Activated CD4-positive, alpha-beta T cell treated with anti-CD3 and anti-CD28 coated beads, Interleukin-2, amount 10 ng/mL, durations not matched to agents 7 days and 5 days (primary cell): ENCODE measurements at places on chromosomes 6 and 20. TPM values are rescaled to one million over a fixed set of nuclear protein-coding genes. Genes with fewer than 3 reads are reported as not detected.

SLC25A27 gene
- total RNA-seq = not detected

DNA sequence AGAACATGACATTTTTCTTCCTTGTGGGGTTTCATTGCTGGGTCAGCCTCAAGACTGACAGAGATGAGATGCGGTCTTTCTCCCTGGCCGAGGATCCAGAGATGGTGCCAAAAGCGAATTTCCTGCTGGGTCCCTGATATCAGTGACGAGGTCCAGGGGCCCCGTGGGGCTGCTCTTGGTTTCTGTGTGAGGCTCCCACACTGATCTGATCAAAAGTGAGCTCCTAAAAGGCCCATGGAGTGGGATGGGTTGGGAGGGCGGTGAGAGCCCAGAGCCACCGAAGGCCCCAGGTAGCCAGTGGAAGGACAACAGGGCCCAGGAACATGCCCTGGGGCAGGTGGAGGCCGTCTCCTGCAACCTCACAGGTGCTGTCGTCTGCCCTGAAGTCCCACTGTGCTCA lies 208.4 kb upstream of the CDH4 start:
- DNase-seq = no peak

GRCh38 chr20:13220904-13221297 lies at the start of gene ISM1:
TSS of gene ISM1 (plus strand) at chr20:13221274. CDS start at chr20:13221777, 503 bp downstream.
- DNase-seq = peak; percentile 34

- DNase-seq = no peak
Observed at GRCh38 chr20:46700481-46700880, 9.0 kb upstream of the SLC2A10 start.

DNA sequence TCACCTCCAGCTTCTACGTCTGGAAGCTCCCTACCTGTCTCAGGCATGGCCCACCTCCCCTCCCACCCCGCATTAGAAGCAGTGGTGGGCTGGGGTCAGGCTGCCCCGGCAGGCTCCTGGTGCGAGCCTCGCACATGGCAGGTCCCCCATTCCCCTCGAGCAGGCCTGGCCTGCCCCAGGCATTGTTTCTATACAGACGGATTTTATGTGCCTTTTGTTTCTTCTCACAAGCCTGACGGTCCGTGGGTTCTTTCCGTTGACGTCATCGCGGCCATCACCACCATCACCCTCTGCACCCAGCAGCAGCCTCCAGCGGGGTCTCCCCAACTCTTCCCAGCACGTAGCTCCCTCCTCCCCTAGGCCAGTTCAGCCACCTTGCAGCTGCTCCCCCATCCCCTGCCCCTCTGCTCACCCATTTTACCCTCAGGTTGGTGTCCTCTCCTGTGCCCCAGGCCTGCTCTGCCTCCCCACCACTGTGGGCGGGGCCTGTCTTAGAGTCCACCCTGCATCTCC lies 4.6 kb downstream of the CST7 start:
- DNase-seq = peak; percentile 5

DNA sequence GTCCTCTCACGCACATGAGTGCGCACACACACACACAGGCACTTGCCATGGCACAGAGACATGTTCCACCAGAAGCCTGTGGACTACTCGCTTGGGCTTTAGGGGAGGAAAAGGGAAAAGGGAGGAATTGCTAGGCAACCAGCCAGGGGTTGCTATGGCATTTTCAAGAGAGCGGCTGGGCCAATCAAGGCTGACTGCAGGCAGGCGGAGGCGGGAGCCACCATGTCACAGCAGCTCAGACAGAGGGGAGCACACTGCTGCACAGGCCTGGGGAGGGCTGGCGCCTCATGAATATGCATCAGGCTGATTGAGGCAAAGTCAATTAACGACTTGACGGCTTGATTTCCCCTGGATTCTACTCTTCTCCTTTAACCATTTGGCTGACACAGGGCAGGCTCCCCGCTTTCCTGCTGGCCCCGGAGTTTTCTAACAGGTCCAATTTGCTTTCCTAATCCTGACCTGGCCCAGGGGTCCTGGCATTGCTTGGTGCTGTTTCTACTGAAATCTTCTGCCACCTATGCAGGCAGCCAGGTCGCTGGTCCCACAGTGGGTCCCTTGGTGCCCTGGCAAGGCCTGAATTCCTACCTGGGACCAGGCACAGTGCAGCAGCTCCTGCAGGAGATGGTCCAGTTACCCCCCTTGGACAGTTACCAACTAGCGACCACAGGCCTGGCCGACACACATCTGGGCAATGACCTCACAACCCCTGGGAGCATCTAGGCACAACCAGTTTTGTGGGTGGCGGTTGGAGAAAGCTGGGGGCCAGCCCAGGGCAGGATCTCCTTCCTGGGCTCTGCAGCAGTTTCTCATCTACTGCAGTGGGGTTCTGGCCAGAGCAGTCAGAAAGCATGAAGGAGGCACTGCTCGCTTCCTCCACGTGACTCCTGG lies 52.1 kb downstream of the YTHDF1 start:
- no peak for DNase-seq

SIRPB1 gene
- 4.5 TPM for total RNA-seq

HLA-DRB5 gene
- total RNA-seq = 27.9 TPM

- DNase-seq = peak; percentile 52
Observed at GRCh38 chr6:90078513-90079289, 184.4 kb downstream of the GJA10 start.

DNA sequence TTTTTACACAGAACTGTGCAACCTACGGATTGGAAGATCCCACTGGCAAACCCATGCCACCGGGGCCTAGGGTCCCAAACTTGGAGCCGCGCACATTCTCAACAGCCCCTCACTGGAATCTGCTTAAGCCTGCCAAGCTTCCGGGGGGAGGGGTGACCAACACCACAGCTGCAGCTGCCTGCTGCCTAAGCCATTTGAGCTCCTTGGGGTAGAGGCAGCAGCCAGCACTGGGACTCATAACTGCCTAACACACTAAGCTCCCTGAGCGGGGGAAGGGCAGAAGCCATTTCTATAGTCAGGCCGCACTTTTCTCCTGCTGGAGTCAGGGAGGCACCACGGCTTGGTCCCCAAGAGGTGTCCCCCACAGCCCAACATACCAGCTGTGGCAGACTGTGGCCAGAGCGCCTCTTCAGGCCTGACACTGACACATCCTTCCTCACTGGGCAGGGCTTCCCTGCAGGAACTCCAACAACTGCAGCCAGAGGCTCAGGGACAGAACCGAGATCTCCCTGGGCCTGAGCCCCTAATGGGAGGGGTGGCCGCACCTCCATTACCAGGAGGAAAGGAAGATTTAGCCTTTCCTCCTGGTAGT lies 270.3 kb upstream of the ECI2 start:
- DNase-seq = no peak

RAET1L gene
- total RNA-seq = not detected

DNA sequence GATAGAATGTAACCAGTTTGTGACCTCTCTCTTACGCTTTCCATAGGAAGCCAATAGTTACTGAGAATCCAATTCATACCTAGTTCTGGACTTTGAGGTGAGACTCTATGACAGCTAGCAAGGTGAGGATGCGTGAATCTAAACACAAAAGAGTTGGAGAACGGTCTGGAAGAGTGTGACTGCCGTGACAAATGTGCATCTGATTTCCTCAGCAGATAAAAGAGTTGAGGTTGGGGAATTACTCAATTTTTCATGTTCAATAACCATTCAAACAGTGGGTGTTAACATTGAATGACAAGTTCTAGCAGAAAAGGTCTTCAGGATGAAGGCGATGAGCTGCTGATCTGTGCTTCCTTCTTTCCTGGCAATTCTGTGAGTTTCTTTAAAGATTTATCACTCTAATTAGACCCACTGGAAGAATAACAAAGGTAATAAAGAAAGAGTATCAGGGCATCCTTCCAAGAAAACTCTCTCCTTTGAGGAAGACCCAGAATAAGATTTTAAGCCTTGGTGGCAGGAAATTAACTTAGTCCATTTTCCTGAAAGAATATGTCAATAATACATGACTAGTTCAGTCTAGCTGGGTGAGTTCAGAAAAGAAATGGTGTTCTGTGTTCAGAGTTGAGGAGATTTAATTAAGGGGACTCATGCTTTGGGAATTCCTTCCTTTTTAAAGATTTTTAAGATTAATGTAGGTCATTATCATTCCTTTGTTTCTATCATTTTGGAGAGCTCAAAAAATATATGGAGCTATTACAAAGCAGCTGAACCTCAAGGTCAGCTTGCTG lies 24.5 kb downstream of the KIF3B start:
- DNase-seq = no peak

DNA sequence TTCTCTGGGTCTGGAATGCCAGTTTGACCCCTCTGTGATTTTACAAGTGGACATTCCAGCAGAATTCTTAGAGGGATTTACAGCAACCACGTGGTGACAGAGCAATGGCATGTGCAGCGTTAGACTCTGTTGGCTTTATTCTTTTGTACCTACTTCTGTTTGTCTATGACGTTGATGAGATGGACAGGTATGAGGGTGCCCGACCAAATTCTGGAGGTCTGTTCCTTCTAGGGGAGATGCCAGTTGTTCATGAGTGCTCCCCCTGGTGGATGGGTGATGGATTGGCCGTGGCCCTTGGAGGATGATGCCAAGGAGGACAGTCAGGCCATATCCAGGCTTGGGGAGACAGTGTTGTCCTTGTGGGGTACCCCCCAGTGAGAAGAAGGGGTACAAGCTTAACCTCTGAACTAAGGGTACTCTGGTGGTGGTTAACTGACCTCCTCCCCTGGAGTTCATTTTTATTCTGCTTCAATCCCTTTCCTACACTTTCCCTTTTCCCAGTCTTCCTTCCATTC lies 198.6 kb downstream of the DTNBP1 start:
- DNase-seq = peak; percentile 64

- DNase-seq = no peak
Observed at GRCh38 chr6:36978421-36979346, 7.3 kb downstream of the MTCH1 start.

LGSN gene
- total RNA-seq = not detected

DNA sequence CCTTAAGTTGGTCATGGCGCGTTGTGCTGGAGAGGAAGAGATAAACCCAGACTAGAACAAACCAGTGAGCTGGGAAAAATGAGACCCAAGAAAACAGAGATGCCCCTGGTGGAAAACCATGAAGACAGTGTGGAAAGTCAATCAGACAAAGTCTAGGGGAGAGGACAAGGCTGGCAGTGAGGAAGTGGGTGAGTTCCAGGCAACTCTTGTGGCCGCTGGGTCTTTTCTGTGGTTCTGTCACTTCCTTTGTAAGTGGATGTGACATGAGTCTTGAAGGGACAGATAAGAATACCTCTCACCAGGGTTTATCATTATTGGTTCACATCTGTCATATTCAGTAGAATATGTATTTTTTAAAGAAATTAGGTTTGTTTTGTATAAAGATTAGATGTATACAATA lies 738.4 kb downstream of the DHX35 start:
- DNase-seq = no peak

OVOL2 gene
- total RNA-seq = not detected

DNA sequence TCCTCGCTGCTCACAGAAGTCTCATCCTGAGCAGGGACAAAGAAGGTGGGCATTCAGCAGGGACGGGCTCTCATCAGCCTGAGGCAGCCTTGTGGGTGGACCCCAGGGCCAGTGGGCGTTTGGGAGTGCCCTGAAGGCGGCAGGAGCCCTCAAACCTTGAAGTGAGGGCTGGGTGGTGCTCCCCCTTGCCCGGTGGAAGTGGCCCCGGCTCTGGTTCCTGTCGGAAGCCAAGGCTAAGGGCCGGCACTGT lies 110.5 kb downstream of the NOL4L start:
- DNase-seq = no peak
